Cardiac septum (tissue), 1 donor: ENCODE measurements at places on chromosomes 4 and X.

DNA sequence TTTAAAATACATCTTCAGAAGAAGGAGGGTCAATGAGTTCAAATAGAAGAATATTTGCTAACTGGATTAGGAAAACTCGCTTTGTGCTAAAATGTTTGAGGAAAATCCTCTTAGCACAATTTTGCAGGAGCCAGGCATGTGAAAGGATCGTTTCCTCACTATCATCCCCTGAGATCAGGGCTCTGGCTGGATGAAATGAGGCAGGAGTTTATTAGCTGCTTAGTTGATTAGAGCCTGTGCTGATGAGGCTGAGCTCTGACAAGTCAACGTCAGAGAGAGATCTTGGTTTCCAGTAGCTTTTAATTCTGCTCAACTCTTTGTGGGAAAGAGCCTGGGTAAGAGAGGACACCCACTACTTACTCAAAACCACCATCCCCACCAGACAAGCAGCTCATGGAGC is 8.0 kb upstream of the DRD5 start:
- no peak for DNase-seq

DNA sequence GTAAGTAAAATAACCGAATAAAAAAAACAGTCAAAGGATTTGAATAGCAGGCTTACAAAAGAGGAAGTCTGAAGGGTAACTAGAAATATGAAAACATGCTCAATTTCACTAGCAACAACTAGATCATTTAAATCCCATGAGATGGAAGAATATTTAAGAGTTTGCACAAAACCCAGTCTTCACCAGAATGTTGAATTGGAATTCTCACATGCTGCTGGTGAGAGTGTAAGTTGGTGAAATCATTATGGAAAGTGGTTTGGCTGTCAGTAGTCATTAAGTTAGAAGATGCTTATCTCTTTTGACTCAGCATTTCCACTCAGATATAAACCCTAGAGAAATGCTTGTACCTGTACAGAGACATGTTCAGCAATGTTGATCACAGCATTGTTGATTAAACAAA is 110.1 kb downstream of the PGRMC2 start:
- DNase-seq: no peak

- no peak for DNase-seq
Observed at GRCh38 chrX:109600237-109600651, 24.7 kb downstream of the KCNE5 start.

DNA sequence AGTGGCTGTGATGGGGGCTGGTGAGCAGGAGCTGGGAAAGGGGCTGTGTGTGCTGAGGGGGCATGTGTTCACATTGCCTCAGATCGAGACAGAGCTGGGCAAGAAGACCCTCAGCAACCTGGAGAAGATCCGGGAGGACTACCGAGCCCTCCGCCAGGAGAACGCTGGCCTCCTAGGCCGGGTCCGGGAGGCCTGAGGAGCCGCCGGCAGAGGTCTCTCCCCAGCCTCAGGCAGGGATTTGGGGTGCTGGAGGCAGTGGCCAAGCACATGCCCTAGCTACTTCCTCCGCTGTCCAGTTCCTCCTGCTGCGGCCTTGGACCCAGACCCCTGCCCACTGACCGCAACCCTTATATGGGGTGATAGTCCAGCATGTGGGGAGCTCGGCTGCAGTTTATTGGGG is 14.4 kb downstream of the FOXP3 start:
- DNase-seq: no peak

- no peak for DNase-seq
Observed at GRCh38 chr4:13181681-13182080, 302.5 kb downstream of the RAB28 start.

DNA sequence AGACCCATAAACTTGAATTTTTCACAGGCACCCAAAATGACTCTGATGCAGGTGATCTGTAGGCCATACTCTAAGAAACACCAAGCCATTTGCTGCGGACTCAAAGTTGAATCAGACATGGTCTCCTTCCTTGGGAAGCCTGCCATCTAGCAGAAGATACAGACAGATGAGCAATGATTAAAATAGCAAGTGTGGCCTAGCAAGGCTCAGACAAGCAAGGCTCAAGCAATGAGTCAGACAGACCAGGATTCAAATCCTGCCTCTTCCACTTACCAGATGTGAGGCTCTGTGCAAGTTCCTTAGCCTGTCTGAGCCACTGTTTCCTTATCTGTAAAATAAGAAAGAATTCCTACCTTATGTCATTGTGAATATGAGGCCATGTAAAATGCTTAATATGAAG is 2.3 kb downstream of the CCDC149 start:
- DNase-seq: no peak

DNA sequence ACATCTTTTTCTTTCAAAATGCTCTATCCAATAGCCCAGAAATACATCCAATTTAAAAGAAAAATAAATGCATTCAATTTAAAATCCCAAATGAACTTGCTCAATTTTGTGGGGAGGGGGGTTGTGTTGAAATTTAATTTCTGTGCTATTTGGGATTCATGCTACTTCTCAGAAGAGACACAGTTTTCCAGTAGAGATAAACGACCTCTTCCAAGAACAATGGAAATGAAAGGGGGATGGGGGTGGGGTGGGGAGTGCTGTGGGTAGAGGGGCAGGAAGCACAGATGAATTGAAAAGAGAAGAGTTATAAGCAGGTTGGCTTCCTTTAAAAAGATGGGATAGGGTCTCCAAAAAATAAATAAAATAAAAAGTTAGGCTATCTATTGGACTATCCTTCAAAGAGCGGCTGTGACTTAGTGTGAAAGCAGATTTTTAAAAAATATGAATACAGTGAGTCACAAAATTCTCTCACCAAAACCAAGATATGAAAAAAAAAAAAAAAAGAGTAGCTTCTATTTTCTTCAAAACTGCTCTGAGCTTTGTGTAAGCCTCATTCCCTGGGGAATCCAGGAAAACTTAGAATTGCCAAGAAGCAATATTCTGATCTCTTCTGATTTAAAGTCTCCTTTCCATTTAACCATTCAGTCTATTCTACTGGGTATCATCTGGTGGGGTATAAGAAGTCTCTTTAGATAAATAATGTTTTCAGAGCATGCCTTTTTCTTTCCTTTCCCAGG is 324.3 kb downstream of the PTTG2 start:
- no peak for DNase-seq

DNA sequence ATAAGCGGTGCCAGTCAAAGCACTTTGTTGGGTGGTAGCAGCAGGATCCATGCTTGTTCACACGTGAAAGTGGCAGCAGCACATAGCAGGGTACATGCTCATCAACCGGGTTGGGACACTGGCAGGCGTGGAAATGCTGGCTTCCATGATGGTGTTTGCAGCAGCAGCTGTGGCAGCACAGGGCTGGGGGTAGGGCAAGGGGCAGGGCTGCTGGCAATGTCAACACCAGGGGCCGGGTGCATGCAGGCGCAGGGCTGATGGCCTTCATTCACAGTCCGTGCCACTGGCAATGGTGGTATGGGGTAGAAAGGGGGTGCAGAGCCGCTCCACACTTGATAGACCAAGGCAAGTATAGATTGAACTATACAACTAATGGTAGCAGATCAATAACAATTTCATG is 374.7 kb upstream of the FAM241A start:
- no peak for DNase-seq

- no peak for DNase-seq
Observed at GRCh38 chr4:113973345-113973744, 6.1 kb downstream of the ARSJ start.

DNA sequence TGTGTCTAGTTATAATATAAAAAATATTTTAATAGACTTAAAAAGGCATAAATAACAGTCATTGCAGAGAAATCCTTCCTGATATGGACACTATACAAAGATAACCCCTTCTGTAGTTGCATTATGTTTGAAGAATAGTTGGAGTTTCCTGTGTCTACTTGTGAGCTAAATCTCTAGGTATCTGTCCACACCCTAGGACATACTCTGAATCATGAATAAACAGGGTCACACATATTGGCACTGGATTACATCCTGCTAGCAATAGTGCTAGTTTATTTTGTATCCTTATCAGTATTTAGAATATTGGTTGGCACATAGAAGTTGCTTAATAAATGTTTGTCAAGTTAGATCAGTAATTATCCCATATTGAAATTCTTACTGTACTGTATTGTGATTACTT is 173.9 kb downstream of the GRXCR1 start:
- DNase-seq: no peak

GRCh38 chrX:134512566-134512965 is 52.6 kb downstream of the HPRT1 start:
- DNase-seq: no peak

DNA sequence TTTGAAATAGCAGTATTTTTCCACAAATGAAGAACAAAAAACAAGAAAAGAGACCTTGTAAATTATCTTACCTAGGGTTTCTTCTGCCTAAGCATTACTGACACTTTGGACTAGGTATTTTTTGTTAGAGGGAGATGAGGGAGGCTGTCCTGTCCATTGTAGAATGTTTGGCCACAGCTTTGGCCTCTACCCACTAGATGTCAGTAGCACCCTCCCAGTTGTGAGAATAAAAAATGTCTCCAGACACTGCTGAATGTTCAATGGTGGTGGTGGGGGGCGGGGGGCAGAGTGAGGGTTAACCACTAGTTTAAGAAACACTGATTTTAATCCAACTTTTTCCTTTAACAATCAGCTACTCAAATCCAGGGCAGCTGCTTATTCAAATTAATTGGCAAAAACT is 25.8 kb downstream of the OTUD4 start:
- no peak for DNase-seq

- no peak for DNase-seq
Observed at GRCh38 chrX:100973411-100973810, 3.9 kb downstream of the ARL13A start.

DNA sequence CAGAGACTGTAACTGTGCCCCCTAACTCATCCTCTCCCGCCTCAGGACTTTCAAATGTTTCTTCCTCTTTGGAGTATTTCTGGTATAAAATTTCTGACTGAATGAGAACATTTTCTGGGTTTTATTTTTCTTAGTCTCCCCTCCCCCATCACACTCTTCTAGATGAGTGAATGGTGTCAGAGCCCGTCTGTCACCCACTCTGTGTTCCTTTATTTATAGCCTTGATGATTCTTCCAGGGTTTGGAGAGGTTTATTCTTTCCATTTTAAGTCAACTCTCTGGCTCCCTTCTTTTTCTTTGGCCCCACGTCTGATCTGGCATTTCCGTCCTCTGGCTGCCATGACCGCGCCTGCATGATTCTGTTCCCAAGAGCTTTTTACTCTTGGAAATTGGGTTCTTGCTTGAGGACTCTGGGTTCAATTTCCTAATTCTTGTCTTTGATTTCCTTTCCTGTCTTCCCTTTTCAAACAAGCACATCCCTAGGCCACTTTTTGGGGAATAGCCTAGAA is 128.8 kb downstream of the NSUN7 start:
- DNase-seq: no peak

- no peak for DNase-seq
Observed at GRCh38 chrX:111309083-111309482, 38.8 kb upstream of the CAPN6 start.

DNA sequence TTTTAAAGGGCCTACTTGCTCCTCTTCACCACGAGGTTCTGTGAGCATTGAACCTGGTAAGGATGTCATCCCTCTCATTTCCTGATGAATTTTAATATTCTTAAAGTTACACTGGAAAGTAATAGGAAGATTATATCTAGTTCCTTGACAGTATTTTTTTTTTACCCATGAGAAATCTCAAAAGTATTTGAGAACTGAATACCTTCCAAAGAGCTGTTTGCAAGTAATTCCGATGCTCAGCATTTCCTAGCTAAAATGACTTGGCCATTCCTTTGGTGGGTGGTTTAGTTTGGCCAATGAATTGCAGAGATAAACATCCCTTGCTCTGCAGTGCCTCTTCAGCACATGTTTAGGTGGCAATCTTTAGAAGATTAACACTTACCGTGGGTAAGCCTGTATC is 110.2 kb upstream of the WDR1 start:
- DNase-seq: no peak

- no peak for DNase-seq
Observed at GRCh38 chr4:145566086-145566708, 53.0 kb upstream of the MMAA start.

DNA sequence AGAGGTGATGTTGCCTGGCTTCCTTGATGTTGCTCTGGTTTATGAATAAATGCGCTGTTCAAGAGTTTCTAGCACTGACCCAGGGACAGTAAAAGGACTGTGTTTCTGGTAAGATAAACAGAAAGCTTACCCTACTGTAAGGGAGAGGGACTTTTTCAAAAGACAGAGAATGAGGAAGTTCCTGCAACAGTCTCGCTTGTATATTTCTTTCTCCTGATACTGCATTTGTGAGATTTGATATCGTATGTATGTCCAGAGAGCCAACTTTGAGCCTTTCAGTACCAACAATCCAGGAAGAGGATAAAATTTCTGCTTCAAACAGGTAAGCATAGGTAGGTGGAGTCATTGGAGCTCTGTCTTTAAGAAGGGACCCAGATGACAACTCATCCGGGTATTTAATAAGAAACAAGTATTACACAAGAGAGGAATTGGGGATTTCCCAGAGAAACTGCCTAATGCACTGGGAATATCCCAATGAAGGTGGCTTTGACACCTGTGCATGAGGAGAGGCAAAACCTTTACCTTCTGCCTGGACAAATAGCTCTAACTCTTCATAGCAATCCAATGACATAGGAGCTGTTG is 773 bp downstream of the DAPP1 start:
- no peak for DNase-seq

DNA sequence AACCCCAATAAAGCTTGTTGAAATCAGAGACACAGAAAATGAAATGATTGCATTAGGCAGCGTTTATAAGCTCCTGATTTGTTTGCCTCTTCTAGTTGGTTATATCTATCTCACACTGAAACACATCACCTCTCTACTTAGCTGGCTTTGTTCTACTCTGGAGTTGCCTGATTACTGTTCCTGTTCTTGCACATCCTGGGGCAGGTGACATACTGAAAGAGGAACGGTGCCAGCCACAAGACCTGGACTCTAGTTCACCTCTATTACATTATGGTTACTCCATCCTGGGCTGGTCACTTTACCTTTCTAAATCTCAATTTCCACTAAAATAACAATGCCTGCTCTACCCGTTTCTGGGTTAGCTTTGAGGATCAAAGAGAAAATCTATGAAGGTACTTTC is 47.9 kb downstream of the TRIM2 start:
- DNase-seq: no peak

GRCh38 chrX:24125028-24125612 is 24.4 kb upstream of the ZFX start:
- no peak for DNase-seq

GRCh38 chr4:89438102-89438831 is 130.7 kb upstream of the GPRIN3 start:
- no peak for DNase-seq

GRCh38 chr4:17336524-17336961 is 175.3 kb downstream of the QDPR start:
- DNase-seq: no peak

GRCh38 chrX:45557387-45557786 is 356.7 kb upstream of the DIPK2B start:
- DNase-seq: no peak

DNA sequence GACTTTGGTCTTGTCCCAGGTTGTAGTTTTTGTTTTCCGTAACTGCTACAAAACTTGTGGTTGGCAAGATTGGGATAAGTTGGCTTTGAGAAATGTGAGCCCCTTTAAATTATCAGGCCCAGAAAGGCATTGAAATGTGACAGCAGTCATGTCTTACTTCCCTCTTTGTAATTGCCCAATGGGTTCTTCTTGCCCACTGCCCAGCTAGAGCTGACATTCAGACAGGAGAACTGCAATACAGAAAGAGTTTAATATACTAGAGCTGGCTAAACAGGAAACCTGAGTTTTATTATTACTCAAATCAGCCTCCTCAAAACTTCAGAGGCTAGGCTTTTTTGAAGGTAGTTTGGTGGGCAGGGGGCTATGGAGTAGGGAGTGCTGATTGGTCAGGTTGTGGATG is 288.3 kb downstream of the ZNF674 start:
- no peak for DNase-seq
